ENCODE measurements at places on chromosomes 3 and 15. TPM values are rescaled to one million over a fixed set of nuclear protein-coding genes. Genes with fewer than 3 reads are reported as not detected.

Gene HACD3
- total RNA-seq: 95.2 TPM

Gene CILP
- 0.63 TPM for total RNA-seq

Gene PLD1
- total RNA-seq: 9.1 TPM

Gene DIPK2A
- total RNA-seq: 72.3 TPM

Gene CHRNA5
- total RNA-seq: 6.6 TPM

Gene CTXND1
- total RNA-seq: 0.63 TPM

Gene TEX55
- not detected for total RNA-seq

Measured in parietal lobe (tissue), 2 donors.